ENCODE measurements at places on chromosomes 2 and 18.

DNA sequence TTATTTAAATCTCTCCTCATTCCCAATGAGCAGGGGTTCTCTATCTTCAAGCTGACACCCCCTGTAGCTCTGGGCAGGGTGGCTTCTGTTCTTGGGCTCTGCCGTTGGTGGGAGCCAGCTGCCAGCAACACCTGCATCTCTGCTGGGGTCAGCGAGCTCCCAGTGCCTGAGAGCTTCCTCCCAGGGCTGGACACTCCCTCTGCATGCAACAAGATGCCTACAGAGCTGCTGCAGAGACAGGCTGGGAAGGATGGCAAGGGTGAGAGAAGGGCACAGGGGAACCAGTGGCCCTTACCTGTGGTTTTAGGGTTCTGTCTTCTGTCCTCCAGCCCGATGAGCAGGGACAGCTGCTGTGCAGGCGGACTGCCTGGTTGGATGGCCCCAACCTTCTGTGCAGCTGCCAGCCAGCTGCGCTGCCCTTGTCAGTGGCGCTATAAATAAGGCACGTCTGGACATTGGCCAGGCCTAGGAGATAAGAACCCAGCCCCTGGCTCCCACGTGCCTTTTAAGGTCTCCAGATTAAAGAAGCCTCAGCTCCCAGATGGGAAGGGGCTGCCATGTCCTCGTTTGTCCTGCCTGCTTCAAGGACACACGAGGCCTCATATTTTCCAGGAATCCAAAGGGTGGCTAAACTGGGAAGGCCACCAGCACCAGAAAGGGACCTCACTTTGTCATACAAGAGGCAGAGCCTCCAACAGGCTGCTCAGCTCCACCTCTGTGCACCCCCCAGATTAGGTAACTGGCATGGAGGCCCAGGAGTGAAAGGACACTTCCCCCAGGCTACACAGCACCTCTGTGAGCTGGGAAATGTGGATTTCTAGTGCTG is 39.5 kb upstream of the FHL2 start:
- no peak for DNase-seq

GRCh38 chr2:114610677-114611076 is 168.2 kb downstream of the DPP10 start:
- no peak for DNase-seq

- no peak for DNase-seq
Observed at GRCh38 chr2:230472621-230473018, 56.6 kb downstream of the SP100 start.

GRCh38 chr2:184875911-184876310 is 277.6 kb downstream of the ZNF804A start:
- DNase-seq: no peak

GRCh38 chr2:218783688-218784087 is 1.7 kb downstream of the CYP27A1 start:
- no peak for DNase-seq

DNA sequence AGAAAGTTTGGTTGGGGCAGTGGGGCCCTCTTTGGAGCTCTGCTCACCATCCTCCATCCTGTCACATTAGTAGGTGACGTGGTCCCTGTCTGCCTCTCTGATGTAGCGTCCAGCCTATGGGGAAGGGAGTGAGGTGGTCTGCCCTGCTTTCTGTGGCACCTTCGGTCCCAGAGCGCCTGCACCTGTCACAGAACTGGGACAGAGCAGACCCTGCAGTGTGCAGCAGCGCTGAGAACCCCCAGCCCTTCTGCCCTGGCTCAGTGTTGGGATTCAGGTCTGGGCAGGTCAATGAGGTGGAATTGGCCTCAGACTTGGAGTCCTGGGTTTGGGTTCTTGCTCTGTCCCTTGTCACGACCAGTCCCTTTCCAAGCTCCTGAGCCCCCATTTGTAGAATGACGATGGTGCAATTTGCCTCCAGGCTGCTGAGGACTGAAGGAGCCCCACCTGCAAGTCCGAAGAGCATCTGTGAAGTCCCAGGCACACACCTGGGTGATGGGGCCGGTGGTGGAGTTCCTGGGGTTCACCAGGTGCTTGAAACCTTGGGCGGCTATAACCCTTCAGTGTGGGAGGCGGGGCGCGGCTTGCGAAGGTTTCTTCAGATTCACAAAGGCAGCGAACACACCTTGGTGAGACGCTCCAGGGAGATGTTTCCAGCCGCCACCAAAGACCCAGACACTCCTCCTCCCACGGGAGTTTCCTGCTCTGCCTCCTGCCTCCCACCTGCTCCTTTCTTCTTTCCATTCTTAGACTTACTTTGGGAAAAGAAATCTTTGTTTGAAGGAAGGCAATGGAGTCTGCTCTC is 265.4 kb upstream of the HDAC4 start:
- no peak for DNase-seq

Measured in stimulated activated CD8-positive, alpha-beta memory T cell treated with anti-CD3 and anti-CD28 coated beads, Interleukin-4, amount 100 ng/mL, for 4 hours (primary cell).